ENCODE measurements at places on chromosomes 5 and 9. TPM values are rescaled to one million over a fixed set of nuclear protein-coding genes. Genes with fewer than 3 reads are reported as not detected.

The IFNA2 gene
- total RNA-seq, result not detected

The KCNN2 gene
- not detected for total RNA-seq

The CA9 gene
- total RNA-seq, result 1.5 TPM

The COL15A1 gene
- 25.1 TPM for total RNA-seq

The TAF9 gene
- total RNA-seq, result 29.3 TPM

All from fibroblast of the aortic adventitia (primary cell).